ENCODE measurements at places on chromosomes 5 and 9.

DNA sequence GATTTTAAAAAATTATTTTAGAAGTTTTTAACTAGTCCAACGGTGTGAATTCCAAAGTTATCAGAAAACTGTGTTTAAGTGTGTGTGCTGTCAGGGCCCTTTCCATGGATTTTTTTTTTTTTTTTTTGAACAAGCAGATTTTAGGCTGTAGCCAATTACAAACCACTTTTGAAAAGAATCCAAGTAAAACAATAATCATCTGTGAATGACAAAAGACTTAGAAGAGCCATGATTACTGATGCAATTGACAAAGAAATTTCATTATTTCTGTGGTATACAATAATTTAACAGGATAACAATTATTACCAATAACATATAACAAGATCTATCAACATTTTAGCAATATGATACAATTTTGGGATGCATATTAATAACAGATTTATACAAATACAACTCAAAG is 16.2 kb upstream of the PAIP1 start:
- DNase-seq: no peak

GRCh38 chr9:121296213-121297127 is 28.5 kb downstream of the GSN start:
- DNase-seq: no peak

DNA sequence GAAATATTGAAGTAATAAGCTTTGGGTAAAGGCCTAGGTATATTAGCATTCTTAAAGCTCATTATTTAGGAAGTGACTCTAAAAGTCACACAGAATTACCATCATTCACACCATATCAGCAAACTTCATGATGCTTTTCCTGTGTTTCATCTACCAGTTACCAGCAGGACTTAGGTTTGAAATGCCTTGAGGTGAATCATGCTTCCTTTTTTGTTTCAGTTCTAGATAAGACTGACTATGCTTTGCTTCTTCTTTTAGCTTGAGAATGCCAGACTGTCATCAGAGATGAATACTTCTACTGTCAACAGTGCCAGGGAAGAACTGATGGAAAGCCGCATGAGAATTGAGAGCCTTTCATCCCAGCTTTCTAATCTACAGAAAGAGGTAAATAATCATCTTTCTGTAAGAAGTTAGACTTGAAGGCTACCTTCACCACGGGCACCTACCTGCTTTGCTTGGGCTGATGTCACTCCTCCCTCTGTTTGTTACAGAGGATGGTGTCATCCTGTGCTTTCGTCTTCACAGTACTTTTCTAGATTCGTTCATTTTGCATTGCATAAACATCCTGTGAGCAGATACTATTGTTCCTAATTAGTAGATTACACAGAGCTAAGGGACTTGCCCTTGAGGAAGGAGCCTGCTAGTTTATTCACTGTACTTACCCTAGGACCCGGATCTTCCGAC is 34.7 kb downstream of the LMNB1 start:
- DNase-seq: peak; percentile 10

GRCh38 chr9:4131946-4132345 is 167.9 kb downstream of the GLIS3 start:
- no peak for DNase-seq

- DNase-seq: no peak
Observed at GRCh38 chr9:124511891-124512805, 4.9 kb upstream of the NR5A1 start.

DNA sequence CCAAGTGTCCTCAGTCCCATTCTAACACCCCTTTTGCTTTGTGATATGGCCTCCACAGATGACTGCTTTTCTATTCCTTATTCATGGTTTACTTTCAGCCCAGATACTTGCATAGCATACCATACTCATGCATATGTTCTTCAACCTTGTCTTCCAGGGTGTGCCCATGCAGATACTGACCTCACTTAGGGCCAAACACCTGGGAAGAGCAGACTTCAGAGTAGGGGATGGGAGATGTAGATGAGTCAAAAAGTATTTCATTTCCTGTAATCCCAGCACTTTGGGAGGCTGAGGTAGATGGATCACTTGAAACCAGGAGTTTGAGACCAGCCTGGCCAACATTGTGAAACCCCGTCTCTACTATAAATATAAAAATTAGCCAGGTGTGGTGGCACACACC is 58.3 kb downstream of the NRG2 start:
- no peak for DNase-seq

DNA sequence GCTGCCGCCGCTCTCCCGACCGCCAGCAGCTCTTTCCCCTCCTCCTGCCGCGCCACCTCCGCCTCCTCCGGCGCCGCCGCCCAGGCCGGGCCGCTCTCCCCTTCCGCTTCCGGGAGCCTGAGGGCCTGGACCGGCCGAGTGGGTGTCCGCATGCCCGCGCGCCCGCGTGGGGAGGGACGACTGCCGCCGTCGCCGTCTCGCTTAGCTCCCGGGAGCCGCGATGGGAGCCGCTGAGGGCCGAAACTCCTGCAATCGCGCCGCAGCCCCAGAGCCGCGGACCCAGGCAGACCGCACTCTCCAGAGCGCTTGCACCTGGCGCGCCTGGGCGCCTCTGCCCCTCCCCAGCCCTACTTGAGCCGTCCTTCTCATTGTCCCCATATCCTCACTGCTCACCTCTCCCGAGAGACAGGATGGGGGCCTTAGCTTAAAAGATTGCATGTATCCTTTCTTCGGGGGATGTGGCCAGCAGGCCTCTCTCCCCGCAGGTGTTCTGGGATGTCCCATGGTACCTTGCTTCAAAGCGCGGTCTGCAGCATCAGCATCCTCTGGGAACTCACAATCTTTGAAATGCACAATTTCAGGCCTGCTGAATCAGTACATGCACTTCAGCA is at the start of gene ZDHHC21:
Gene ZDHHC21, minus strand, starts transcription at position 182 of the 611 bp plus-strand sequence. CDS start 19,092 bp downstream, outside the sequence.
- peak; percentile 2 for DNase-seq

GRCh38 chr9:1057910-1058309 is 7.8 kb downstream of the DMRT2 start:
- DNase-seq: no peak

GRCh38 chr5:179906795-179907555 is 722 bp downstream of the TBC1D9B start:
- DNase-seq: peak; percentile 20

DNA sequence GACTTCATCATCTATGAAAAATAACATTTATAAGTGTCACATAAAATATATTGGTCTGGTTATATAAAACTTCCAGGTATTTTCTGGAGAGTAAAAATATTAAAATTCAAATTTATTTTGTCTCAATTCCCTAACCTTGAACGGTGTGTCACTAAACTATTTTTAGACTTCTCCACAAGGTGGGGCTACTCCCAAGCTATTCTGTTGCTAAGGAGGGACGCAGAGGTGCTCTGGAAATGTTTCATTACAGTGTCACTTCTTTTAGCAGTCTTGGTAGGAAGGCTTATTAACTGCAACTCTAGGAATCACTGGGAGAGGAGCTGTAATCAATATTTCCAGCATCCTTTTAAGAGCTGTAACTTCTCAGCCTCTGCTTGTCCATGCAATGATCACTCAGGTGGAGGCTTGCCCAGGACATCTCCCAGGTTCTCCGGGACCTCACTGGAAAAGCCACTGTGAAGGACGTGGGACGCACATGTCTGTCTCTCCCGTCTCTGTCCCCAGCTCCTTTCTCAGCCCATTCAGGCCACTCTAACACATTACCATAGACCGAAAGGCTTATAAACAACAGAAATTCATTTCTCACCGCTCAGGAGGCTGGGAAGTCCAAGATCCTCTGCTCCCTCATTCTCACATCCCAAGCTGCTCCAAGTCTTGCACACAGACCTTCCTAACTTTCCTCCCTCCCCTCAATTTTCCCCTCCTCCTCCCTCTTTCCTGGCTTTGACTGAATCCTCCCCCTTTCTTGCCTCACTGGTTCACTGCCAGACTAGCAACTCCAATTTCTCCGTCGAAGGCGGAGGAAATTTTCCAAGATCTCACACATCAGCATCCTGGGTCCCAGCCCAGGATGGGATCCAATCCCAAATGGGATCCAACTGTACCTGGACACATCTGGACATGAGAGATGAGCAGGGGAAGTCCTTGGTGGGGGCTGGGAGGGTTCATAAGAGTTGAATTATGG is 32.7 kb upstream of the DNAH5 start:
- DNase-seq: no peak

- DNase-seq: no peak
Observed at GRCh38 chr9:111984086-111984802, 87.6 kb downstream of the UGCG start.

GRCh38 chr5:88881571-88881971 is 1.4 kb downstream of the MEF2C start:
- no peak for DNase-seq

DNA sequence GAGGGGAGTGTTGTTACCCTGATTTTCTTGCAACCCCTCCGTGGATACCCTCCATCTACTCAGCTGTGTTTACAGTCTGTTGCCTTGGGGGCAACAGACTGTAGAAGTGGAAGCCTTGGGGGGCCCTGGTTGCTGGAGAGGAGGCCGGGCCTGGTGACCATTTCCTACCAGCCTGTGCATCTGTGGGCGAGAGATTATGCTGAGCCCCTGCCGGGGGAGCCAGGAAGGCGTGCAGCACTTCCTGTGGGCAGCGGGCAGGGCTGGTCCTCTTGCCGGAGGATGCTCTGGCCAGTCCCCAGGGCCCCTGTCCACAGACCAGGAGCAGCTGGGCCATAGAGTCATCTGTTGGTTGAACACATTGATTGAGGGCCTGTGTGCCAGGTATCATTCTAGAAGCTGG is 11.1 kb downstream of the ERGIC1 start:
- DNase-seq: no peak

GRCh38 chr5:174991847-174992246 is 267.5 kb downstream of the MSX2 start:
- no peak for DNase-seq

GRCh38 chr9:108816037-108816436 is 39.7 kb downstream of the ACTL7B start:
- DNase-seq: no peak

GRCh38 chr5:111667128-111667736 is 89.8 kb downstream of the NREP start:
- no peak for DNase-seq

- DNase-seq: no peak
Observed at GRCh38 chr5:176781638-176782570, 28.5 kb upstream of the UNC5A start.

- DNase-seq: no peak
Observed at GRCh38 chr5:133382661-133383579, 229.4 kb downstream of the FSTL4 start.

GRCh38 chr5:39466846-39467245 is 42.1 kb upstream of the DAB2 start:
- no peak for DNase-seq

DNA sequence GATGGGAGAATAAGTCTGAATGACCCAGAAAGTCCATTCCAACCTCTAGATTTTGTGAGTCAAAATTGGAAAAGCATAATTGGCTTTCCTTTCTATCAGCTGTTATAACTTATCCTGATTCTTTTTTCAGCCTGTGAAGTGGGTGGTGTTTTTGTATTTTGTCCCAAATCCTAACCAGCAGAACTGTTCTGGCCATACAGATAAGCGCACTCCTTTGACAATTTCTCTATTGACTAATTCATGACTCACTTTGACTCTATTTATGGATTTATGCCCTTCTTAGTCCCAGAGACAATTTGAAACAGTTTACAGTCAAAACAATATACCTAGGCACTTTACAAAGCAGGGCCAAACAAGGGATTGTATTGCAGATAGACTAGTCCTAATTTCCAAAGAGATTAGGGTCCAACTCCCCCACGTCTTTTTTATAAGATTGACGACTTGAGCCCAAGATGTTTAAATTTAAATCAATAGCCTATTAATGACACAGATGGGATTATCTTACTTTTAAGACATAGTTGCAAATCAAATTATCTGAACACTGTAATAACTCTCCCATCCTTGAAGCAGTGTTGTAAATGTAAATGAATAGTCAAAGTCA is 301.7 kb upstream of the SEMA6A start:
- no peak for DNase-seq

GRCh38 chr5:62144401-62145022 is 161.5 kb upstream of the KIF2A start:
- DNase-seq: no peak

- DNase-seq: no peak
Observed at GRCh38 chr9:26264709-26265601, 586.7 kb upstream of the TUSC1 start.

- no peak for DNase-seq
Observed at GRCh38 chr5:175588709-175589429, 69.0 kb upstream of the HRH2 start.

GRCh38 chr9:13716601-13717321 is 437.3 kb upstream of the MPDZ start:
- DNase-seq: no peak

GRCh38 chr5:95142145-95142544 is 142.7 kb downstream of the MCTP1 start:
- DNase-seq: no peak

- DNase-seq: no peak
Observed at GRCh38 chr5:53180991-53181390, 71.4 kb upstream of the MOCS2 start.

DNA sequence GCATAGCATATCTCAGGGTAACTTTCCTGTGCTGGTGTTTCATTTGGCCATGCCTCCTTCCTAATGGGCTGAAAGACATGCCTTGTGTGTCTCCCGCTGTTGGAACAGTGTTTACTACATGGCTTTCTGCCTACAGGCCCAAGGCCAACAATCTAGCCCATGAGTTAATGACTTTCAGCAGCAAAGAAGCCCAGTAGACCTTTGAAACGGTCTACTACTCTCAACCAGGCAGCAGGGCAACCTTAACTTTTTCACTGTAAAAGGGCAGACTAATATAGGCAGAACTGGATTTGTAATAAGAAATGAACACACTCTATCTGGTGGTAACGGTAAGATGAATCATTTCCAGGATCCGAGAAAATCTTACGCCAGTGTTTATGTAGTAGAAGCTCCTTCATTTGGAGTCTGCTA is 21.0 kb downstream of the C5orf15 start:
- no peak for DNase-seq

GRCh38 chr5:167232675-167233311 is 1058.7 kb upstream of the WWC1 start:
- no peak for DNase-seq

DNA sequence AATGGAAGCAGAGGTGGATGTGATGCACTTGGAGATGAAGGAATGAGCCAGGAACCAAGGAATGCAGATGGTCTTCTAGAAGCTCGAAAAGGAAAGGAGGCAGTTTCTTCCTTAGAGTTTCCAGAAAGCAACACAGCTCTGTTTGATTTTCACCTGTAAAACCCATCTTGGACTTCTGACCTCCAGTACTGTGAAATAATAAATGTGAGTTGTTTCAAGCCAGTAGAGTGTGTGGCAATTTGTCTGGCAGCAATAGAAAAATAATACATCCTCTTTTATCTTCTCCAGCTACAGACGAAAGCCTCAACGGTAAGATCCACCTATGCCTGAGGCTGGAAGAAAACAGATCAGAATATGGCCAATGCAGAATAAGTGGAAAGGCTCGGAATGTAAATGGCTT is 199.7 kb downstream of the HINT1 start:
- no peak for DNase-seq

DNA sequence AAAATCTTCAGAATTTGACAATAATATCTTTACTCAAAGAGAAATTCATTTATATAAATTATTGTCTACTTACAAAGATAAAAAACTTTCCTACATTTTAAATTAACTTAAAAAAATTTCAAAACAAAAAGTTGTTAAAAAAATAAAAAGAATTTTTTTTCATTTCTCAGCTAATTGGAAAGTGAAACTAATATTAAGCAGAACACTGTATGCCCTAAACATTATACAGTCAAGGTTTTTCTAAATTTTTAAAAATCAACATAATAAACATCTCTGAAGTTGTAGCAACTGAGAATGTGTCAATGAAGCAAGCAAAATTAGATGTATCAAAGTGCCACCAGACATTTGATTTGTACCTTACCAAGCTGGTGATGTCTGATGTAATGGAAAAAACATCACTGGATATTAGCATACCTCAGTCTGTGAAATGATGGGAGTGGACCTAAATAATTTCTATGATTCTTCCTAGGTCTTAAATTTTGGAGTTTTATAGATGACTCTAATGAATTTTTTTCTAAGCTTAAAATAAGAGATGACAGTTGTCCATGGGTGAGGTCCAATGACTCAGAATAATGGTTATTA is 290.1 kb downstream of the ADAMTS6 start:
- no peak for DNase-seq
